CD4-positive, alpha-beta T cell treated with Interleukin-4 for 4 hours (primary cell): ENCODE measurements at places on chromosomes 1 and 21.

DNA sequence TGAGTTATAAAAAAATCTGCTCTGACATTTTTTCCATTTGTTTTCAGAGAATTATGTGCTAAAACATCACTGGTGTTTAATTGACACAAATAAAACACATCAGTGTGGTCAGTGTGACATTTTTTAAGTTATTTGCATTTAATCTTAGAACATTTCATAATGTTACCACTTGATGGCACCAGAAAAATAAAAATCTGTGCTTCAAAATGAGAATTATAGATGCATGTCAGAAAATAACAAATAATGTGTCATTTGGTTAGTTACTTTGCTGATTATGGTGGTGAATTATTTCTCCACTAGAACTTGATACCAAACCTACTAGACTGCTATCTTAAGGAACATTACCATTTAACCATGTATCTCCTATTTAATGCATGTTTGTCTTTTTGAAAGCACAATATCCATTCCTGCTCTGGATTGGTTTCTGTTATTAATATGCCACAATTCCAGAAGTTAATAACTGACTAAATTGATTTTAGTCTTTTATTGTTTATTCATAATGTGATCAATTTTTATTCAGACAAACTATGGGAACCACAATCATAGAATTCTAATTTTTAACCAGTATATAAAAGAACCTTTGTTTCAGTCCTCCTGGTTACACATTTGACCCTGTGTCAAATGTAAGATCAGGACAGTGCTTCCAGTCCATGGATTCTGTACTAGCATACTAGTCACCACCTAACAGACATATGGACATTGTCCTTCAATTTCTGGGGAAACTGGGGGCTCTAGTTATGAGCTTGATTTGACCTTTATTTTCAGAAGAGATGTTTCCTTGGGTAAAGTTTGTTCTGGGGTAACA is 81.0 kb downstream of the RPS6KC1 start:
- DNase-seq = no peak

DNA sequence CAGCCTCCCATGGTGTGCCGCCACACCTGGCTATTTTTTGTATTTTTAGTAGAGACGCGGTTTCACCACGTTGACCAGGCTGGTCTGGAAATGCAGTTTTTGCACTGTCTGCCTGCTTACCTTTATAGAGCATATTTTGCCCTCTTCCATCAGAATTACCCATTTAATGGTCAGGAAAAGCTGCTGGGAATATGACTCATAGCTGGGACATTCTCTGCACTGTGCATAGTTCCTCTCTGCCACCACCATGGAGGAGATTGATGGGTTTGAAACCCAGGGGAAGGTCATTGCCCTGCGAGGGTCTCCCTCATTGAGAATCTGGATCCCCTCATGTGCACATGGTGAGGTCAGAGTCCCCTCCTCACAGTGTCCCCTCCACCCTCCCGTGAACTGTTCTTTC is 32.1 kb downstream of the MX1 start:
- DNase-seq = no peak

DNA sequence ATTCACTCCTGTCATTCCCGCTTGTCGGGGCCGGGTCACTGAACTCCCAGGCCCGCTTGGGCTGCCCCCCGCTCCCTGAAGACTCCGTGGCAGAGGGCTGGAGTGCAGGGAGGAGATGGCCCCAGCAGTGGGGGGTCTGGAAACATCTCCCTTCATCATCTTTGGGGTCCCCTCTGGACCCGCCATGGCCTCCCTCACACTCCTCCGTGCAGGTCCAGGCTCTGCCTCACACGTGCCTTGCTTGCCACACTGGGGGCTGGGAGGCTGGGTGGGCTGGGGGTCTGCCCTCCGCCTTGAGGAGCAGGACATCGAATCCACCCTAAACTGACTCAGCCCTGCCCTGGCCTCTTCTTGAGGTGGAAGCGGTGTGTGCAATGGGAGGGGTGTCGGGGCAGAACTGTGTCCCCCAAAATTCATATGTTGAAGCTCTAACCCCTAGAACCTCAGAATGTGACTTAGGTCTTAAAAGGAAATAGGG is 35.2 kb downstream of the POFUT2 start:
- no peak for DNase-seq

- no peak for DNase-seq
Measured at GRCh38 chr1:6243993-6244392, at the start of gene HES3. Gene HES3, plus strand, starts transcription at chr1:6244179. Its CDS starts 187 bp downstream, at chr1:6244366.

GRCh38 chr1:19495799-19496526 is 10.6 kb upstream of the CAPZB start:
- no peak for DNase-seq

GRCh38 chr1:91578320-91579109 is 77.9 kb downstream of the CDC7 start:
- DNase-seq = no peak

- no peak for DNase-seq
Measured at GRCh38 chr1:25645637-25646400, 29.2 kb downstream of the MAN1C1 start.

GRCh38 chr1:63129855-63130254 is 192.5 kb upstream of the FOXD3 start:
- DNase-seq = no peak

DNA sequence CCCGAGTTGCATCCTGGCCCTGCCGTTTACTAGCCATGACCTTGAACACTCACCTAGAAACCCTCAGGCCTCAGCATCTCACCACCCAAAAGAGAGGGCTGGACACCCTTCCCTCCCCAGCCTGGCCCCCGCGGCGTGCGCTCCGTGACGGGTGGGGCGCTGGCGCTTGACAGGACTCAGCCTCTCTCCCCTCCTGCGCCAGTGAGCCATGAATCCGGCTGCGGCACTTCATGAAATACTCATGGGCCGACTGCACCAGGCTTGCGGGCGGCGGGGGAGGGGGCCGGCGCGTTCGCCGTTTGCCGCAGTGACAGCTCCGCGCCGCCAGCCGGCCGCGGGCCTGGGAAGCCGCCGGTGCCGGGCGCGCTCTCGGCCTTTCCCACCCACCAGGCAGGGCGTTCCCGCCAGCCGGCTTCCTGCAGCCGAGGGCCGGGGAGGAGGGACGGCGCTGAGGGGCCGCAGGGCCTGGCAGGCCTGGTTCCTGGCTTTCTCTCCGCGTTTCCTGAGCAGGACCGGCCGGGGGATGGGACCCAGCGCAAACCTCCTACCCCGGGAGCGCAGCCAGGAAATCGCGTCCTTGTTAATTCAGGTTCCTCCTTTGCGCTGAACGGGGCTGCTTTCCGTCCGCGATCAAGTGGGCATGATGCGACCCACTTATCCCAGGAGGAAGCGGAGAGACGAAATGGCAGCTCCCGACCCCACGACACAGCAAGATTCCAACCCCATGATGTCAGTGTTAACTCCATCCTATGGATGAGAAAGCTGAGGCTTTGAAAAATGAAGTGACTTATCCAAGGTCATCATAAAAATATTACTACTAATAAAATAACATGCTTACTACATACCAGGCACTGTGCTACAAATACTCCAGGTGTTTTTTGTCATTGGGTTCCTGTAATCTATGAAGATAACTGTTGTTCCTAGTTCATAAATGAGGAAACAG is 9.1 kb upstream of the LUZP1 start:
- peak; percentile 27 for DNase-seq

GRCh38 chr1:208852911-208853310 is 608.7 kb upstream of the PLXNA2 start:
- DNase-seq = no peak

DNA sequence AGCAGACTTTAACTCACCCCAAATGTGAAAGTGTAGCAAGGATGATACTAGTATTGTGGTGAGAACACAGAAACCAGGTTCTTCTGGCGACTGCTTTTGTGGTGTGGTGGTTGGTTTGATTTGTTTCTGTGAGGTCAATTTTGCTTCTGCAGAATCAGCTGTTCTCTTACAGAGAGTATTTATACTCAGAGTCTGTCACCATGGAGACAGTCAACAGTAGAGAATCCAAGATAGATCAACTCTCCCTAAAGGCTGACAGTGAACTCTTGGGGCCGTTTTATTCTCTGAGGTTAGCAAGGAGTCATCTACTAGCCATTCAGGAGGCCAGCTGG is at the start of gene CFAP107:
Gene CFAP107 (plus strand): TSS at position 209 of the 332 bp plus-strand sequence. CDS start 231 bp downstream, outside the sequence.
- peak; percentile 0 for DNase-seq

- DNase-seq = no peak
Measured at GRCh38 chr1:177780096-177780700, 189.7 kb downstream of the SEC16B start.

DNA sequence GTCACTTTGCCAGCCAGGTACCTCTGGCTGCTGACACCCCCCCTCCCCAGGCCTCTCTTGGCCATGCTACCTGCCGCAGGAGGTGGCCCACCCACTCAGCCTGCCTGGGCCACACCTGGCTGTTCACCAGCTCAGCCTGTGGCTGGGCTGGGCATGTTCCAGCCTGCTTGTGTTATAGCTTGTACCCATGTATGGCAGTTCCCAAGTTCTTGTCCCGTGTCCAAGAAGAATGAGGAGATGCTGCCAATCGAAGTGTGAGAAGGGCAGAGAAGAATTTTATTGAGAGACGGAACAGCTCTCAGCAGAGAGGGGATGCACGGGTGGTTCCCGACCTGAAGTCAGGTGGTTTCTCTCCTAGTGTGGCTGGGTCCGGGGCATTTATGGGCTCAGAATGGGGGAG is 3.9 kb upstream of the MMEL1 start:
- no peak for DNase-seq

DNA sequence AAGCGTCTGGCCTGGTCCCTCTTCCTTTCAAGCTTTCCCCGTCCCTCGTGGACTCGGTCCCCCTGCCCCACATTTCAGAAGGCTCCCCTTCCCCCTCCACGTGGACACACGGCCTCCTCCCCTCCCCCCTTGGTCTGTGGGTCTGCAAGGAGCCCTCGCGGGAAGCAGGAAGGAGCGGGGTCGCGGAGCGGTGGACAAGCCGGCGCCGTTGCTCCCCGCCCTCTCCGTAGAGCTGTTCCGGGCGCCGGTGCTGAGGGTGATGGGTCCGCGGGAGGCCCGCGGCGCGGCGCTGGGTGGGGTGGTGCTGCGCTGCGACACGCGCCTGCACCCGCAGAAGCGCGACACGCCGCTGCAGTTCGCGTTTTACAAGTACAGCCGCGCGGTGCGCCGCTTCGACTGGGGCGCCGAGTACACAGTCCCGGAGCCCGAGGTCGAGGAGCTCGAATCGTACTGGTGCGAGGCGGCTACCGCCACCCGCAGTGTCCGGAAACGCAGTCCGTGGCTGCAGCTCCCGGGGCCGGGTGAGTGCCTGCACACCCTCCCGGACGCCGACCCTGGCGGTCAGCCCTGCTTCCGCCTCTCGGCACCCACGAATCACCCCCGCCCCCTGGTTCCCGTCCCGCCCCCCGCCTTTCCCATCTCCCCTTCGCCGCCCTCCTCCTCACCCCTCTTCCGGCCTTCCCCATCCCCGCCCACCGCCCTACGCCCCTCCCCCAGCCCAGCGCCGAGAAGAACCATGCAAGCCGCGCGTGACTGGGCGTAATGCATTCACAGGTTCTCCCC is 5.3 kb downstream of the FCRLB start:
- DNase-seq = peak; percentile 70

DNA sequence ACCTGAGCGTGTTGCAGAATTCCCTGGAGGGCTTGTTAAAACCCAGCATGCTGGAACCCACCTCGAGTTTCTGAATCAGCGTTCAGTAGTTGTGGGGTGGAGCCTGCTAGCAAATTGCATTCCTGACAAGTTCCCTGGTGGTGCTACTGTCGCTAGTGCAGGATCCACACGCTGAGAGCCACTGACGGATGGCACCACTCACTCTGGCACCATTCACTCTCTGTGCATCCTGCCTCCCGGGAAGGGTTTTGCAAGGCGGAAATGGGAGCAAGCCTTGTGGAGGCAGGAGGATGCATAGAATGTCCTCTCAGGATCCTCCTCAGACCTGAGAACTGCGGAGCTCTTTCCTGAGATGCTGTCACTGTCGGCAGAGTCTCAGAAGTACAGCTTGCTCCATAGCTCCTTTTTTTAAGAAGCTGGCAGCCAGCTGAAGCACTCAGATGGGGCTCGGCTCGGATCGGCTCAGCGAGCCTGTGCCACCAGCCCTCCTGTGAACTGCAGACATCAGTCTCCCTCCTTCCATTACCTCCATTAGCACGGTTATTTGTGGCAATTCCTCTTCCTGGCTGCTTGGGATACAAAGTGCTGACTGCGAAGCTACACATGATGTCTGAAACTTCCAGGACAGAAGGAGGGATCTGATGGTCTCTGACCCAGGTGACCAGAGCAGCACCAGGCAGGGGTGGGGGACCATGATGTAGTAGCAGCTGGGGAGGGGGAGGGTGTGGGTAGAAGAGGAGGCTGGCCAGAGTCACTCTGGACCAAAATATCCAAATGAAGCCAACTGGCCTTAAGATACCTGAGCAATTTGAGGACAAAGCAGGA is 89.6 kb downstream of the C1orf94 start:
- DNase-seq = no peak

DNA sequence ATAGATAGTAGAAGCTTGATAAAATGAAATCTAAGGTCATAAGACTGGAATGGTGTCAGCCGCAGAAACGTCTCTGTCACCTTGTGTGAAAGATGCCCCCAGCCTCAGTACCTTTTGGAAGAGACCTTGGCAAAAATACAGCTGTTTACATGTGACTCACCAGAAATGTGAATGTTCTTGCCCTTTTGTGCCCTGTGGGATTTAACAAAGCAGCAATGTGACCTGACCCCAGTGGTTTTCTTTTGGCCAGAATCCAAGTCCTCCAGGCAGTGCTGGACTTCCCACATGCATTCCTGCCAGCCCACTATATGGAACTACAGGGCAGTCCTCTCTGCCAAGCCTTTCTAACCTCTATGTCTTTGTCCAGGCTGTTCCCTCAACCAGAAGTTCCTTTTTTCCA is 27.2 kb upstream of the LRRC8C start:
- no peak for DNase-seq

- DNase-seq = no peak
Measured at GRCh38 chr1:29312469-29313461, 76.4 kb downstream of the PTPRU start.

- no peak for DNase-seq
Measured at GRCh38 chr1:93579891-93580290, 101.7 kb downstream of the BCAR3 start.

- peak; percentile 45 for DNase-seq
Measured at GRCh38 chr1:167455786-167456446, 62.4 kb downstream of the CD247 start.

DNA sequence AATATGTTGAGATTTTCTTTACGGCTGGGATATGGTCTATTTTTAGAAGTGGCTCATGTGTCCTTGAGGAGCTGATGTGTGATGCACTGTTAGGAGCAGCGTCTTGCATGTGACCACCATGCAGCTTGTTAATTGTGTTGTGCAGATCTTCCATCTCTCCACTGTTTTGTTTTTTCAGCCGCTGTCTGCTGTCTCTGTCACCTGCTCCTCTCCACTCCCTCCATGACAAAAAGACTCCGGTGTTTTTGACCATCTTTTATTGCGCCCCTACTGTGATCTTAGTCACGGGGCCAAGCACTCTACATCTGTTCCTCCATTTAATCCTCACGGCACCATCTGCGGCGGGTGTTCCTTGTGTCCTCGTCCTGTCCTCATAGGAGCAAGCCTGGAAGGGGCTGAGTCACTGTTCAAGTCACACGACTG is 51.8 kb downstream of the ADARB1 start:
- DNase-seq = no peak

- DNase-seq = peak; percentile 44
Measured at GRCh38 chr1:92317836-92318493, 19.1 kb downstream of the RPAP2 start.
